ENCODE measurements at places on chromosomes 7 and 10.

GRCh38 chr7:17661982-17662585 is 278.2 kb downstream of the SNX13 start:
- no peak for DNase-seq

DNA sequence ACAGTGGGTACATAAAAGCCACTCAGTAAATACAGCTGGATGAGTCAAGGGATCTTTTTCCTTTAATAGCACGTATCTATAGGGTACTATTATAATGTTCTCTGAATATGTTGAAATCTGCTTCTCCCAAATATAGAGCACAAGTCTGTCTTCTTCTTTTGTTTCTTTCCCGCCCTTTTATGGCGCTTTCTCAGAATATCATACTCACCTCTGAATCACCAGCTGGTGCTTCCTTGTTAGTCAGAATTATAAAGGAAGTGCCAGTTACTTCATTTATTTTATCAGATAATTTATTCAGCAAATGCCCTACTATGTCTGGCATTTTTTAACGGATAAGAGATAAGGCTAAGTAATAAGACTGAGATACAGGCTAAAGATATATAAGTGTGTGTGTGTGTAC is 772.9 kb downstream of the SORCS3 start:
- DNase-seq, result no peak

DNA sequence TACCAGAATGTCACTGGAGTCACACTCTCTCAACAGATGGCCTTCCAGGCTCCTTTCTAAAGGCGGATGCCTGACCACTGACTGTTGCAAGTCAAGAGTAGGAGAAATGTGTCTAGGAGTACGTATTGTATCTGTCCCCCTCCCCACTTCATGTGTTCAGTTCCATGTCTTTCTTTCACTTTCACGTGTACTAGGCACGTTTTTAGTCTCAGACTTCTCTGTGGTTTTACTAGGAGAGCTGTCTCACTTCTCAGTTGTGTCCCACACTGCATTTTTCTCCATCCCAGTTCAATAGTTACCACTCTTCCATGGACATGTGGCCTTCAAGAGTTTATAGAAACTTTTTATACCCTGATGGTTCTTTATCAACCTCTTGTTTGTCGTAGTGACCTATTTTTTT is 893.0 kb downstream of the NRG3 start:
- no peak for DNase-seq

- no peak for DNase-seq
These were observed 6.1 kb downstream of the CHRM2 start for GRCh38 chr7:136874393-136875032.

DNA sequence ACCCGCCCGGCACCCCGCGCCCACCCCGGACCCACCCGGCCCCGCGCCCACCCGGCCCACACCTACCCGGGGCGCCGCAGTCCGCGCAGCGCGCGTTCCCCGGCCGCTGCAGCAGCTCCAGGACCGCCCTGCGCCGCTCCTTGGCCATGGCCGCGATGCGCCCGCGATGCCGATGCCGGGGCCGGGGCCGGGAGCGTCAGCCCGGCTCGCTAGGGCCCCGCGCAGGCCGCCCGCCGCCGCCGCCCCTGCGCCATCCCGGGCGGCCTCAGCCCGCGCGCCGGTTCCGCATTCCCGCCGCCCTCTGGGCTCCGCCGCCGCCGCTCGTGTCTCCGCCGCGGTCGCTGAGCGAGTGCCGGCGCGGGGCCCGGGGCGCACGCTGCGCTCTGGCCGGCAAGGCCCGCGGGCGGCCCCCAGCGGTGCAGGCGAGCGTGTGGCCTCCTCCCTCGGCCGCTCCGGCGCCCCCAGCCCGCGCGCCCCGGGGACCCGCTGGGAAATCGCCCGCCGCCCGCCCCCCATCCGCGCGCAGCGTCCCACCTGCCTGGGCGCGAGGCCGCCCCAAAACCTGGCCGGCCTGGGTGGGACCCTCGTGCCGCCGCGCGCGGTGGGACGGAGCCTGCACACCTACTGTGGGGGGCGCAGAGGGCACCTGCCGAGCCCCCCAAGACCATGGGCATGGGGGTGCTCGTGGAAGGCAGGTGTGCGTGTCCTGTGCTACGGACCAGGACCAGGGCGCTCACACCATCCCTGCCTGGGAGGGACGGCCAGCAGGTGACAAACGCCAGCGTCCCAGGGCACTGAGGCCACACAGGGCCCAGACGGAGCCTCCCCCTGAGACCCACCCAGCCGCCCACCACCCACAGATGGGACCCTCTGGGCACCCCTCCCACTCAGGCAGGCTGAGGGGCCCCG is at the start of gene ADAP1:
TSS of gene ADAP1 (minus strand) at position 351 of the 909 bp plus-strand sequence. CDS start at position 148, 203 bp downstream.
- DNase-seq, result peak; percentile 34

DNA sequence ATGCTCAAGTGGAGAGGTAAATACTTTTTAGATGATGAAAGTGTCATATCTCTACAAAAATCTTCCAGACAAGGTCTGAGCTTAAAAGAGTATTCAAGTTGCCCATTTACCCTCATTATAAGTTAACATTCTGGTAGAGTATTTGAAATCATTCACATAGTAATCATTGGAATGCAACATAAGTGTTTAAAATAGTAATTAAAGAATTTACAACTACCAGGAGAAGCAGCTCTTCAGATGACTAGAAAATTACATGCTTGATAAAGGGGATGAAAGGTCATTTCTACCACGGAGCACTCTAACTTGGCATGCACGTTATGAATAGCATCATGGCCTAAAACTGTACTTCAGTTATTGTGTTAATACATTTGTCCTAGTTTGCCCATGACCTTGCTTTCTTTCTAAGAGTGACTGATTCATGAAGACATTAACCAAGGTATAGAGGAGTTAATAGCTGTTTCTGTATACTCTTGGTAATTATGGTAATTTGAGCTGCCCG is 120.0 kb downstream of the SEMA3E start:
- DNase-seq, result no peak

- DNase-seq, result no peak
These were observed 10.6 kb downstream of the CPA4 start for GRCh38 chr7:130303551-130303950.

DNA sequence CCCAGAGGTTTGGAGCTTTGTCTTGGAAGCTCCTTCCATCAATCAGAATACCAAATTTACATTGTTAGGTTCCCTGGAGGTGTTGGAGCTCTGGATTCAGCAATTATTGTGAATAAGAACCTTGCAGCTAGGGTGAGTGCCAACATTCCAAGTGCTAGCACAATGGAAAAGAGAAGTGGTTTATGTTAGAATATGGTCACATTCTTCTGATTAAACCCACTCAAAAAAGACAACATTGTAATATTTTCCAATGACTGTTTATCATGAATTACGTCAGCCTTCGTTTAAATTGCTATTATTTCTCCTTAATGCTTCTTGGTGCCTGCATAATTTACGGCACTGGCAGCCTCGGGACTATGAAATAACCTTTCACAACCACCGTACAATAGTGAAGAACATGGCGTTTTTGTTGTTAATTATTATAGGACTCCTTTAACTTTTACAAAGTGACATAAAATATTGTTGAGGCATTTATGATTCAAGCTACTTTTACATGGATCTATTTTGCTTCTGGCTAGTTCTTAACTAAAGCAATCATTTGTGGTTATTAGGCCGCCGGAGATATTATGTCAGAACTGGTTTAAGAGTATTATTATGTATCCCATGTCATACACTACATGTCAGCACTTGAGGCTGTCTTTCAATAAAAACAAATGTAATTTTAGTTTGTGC is 117.7 kb downstream of the ARID5B start:
- DNase-seq, result no peak

DNA sequence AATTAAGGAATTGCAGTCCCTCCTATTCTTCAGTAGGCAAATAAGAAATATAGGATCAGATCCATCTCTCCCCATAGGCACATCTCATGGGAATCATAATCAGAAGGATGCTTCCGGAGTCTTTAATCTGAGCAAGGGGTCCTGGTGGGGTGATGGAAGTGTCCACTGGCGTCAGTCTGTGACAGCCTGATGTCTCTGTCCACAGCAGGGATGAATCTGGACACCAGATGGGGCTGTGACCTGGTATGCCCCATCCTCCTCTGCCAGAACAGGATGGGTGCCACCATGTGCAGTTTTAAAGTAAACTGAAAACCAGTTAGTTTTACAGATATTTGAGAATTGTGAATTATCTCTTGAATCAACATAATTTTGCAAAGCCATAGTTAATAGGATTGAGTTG is 148.7 kb downstream of the C1GALT1 start:
- DNase-seq, result no peak

- DNase-seq, result no peak
These were observed 140.9 kb downstream of the GALNT17 start for GRCh38 chr7:71272509-71273490.

DNA sequence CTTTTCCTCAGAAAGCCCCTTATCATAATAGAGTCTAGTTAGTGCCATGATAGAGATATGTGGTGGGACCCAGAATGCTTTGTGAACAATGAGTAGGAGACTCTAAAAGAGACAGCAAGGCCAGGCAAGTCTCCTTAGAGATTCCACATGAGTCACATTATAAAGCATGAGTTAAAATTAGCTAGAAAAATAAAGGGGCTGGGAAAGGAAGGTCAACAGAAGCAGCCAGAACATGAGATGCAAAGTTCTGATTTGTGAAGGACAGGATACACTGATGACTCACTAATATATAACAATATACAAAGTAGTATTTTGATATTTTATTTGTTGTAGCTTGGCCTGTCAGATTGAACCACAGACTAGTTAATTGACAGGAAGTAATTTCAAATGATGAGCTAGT is 25.3 kb upstream of the SNX13 start:
- DNase-seq, result no peak

GRCh38 chr7:16891338-16891737 is 9.6 kb upstream of the AGR3 start:
- DNase-seq, result peak; percentile 62

DNA sequence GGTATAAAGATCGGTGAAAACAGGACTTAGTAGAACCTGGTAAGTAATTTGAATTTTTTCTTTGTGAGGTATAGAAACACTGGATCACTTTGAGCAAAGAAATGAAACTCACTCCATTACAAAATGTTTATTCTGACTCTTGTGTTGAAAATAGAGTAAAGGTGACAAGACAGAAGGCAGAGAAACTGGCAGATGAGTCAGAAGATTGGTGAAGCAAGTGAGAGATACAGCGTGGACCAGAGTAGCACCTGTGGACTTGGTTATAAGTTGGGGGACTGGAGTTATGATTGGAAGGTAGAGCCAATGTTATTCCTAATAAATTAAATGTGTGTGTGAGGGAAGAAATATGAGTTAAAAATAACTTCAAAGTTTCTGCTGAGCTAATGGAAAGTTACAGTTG is 620.9 kb downstream of the ZWINT start:
- DNase-seq, result no peak

DNA sequence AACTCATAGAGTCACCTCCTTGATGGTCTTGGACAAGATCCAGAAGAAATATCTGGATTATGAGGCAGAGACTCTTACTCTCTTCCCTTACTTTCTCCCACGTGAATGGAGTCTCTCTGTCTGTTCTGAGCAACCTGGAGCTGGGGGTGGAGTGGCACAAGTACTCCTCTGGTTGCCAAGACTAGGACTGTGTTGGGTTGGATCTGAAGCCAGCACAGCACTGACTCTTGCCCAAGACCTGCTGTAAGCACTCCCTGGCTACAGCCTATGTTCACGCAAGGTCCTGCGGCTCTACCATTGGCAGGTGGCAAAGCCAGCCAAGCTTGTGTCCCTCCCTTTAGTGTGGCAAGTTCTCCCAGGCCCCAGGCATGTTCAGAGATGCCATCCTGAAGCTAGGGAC is 488.2 kb upstream of the NRG3 start:
- no peak for DNase-seq

DNA sequence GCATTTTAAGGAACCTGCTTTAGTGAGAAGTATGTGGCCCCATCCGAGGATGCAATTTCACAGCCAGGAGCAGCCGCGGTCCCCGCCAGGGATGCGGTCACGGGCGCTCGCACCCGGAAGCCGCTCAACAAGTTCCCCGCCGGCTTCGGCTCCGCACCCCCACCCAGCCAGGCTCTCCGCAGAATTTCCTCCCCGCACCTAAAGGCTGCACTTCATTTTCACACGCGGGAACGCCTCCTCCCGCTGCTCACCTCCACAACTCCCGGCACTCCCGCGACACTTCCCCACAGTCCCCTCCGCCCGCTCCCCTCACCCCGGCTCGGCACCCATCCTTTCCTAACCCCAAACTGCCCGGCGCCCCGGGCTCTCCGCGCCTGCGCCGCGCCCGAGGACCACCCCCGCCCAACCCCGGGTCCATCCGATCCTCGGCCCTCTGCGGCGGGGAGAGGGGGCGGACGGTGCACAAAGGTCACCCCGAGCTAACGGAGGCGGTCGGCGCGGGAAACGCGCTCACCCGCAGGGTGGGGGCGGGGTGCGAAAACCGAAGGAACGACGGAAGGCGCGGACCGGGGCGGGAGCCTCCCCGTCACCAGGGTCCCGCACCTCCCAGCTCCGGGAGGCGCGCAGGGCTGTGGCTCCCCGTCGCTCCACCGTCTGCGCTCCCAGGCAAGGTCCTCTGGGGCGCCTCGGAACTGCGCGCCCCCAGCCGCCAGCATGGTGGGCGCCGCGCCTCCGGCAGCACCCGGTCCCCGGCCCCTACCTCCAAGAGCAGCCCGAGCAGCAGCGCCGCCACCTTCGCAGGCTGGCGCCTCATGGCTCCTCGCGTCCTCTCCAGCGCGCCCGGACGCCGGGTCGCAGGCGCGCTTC is 558 bp downstream of the VOPP1 start:
- DNase-seq, result peak; percentile 36
